ENCODE measurements at places on chromosomes 16 and 17. TPM values are rescaled to one million over a fixed set of nuclear protein-coding genes. Genes with fewer than 3 reads are reported as not detected.

DNA sequence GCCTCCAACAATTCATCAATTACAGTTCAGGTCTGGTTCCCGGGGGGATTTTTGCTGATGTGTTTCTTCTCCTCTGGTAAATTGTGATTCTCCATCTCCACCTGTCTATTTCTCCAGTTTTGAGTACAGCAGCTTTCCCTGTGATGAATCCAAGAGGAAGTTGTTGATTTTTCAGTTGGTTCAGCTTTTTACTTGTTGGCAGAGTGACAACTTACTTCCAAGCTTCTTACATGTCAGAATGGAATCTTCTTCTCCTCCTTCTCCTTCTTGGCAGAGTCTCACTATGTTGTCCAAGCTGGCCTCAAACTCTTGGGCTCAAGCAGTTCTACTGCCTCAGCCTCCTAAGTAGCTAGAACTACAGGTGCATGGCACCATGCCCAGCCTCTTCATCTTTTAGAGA, 33.4 kb upstream of the TMEM92 start:
- no peak for DNase-seq

The MMP28 gene
- total RNA-seq, result 3.9 TPM

DNA sequence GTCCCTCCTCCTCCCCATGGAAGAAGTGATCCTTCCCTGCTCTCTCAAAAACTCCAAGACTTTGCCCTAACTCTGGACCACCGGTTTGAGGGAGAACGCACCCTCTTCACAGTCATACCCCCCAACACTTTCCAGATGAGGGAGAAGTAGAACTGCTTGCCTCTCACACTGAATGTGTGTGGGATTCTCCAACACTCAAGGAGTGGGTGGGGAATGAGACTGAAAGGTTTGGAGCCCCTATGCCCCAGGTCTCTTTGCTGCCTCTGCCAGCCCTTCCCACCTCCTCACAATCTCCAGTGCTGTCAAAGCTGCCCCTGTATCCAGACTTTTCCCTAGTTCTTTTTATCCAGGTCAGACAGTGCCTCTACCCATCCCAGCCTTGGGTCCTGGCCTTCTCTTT, 11.4 kb downstream of the HOXB4 start:
- no peak for DNase-seq

The HS3ST3B1 gene
- 13.7 TPM for total RNA-seq

Measured in spleen (tissue), 13 donors.